ENCODE measurements at places on chromosomes 1 and 21.

GRCh38 chr1:161083748-161084596 lies 5.4 kb downstream of the NECTIN4 start:
- no peak for DNase-seq

GRCh38 chr1:157099633-157100009 lies at the start of gene ETV3L:
Gene ETV3L (minus strand): TSS chr1:157099808. CDS start chr1:157099523, 285 bp downstream.
- DNase-seq = no peak

- DNase-seq = no peak
These were observed 3.6 kb downstream of the COL9A2 start for GRCh38 chr1:40313329-40313957.

DNA sequence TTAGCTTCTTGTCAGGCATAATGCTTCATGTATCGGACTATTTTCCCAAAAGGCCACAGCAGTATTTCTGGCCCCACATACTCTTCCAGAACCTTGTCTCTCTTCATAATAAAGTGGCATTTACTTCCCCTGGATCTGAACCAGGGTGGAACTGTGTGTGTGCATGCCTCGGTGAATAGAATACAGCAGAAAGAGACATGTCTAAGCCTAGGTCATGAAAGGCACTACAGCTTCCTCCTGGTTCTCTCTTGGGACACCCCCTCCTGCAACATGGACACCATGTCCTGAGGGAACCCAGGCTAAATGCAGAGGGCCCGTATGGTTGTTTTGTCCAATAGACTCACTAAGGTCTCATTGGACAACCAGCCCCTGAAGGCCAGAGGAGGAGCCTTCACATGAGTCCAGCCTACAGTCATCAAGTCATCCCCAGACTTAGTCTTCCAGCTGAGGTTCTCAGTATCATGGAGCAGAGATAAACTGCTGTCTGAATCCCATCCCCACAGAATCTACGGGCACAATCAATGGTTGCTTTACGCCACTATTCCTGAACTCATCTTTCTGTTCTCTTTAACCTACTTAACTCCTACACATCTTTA lies 35.0 kb downstream of the USP24 start:
- DNase-seq = no peak

DNA sequence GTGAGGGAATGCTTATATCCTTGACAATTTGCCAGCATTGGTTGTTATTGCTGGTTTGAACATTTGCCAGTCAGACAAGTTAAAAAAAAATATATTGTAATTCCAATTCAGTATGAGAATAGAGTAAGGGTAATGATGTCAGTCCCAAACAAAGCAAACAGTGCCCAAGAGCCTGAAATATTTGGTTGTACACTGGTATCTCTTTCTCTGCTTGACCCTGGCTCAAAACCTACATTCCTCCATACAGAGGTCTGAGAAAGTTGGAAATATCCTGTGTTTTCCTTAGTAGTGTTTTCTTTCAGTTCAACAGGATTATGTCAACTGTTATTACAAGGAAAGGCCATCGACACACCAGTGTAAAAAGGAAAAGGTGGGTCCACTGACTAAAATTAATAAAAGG lies 145.6 kb downstream of the MRPL39 start:
- DNase-seq = peak; percentile 37

DNA sequence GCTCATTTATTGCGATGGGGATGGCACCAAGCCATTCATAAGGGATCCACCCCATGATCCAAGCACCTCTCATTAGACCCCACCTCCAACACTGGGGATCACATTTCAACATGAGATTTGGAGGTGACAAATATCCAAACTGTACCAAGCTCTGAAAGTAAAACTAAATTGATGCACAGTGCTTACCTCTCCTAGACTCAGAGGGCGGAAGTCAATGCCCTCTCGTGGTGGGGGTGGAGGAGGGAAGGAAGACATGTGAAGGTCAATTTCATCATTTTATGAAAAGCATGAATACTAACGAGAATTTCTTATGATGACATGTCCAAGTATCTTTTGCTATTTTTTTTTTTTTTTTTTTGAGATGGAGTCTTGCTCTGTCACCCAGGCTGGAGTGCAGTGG lies 120.0 kb downstream of the PGBD5 start:
- DNase-seq = no peak

DNA sequence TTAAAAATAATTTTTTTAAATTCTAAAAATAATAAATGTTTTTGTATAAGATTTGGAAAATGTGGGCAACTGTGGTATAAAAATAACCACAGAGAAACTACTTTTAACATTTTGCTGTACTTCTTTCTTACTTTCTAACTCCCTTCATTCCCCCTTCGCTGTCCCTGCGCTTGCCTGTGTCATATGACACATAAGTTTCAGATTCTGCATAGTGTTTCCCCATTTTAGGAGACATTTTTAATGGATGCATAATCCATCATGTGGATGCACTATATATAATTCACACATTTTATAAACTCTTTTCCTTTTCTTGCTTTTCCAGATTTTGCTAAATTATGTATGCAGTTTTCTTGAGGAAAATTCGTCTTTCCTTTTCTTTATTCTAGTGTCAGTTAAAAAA lies 16.3 kb downstream of the ATG4C start:
- no peak for DNase-seq

- DNase-seq = no peak
These were observed 10.5 kb downstream of the C1orf167 start for GRCh38 chr1:11772458-11772857.

DNA sequence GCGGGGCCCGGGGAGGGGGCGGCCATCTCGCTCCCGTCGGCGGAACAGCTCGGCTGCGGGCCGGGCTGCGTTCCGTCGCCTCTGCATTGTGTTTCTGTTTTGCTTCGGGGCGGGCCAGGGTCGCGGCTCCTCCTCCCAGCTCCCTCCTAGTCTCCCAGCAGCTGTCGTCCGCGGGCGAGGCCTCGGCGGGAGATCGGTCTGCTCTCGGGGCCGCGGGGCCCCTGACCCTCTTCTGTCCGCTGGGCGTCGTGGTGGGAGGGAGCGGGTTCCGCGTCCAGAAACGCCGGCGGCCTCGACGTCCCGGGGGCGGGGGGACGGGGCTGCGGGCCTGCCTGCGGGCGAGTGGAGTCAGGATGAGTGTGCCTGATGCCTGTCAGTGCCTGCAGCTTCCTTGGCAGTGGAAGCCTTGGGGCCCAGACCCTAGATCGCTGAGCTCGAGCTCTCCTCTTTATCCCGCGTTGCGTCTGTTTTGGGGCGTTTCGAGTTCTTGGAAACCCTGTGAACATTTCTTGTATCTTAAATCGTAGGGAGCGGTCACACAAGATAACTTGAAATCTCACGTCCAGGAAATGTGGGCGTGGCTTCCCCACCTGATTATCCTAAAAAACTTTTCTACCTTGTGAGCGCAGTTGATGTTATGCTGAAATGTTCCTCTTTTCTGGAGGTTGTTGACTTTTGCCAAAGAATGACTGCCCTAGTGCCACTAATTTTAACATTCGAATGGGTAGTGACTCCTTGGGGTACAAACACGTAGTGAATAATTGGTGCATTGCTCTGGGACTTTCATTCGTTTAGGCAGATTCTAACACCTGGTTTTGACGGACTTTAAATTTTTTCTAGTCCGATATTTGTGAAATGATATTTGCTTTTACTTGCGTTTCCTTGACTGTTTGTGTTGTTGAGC lies 676 bp downstream of the MORC3 start:
- DNase-seq = peak; percentile 68

- peak; percentile 23 for DNase-seq
These were observed 20.5 kb downstream of the KNCN start for GRCh38 chr1:46530791-46531409.

DNA sequence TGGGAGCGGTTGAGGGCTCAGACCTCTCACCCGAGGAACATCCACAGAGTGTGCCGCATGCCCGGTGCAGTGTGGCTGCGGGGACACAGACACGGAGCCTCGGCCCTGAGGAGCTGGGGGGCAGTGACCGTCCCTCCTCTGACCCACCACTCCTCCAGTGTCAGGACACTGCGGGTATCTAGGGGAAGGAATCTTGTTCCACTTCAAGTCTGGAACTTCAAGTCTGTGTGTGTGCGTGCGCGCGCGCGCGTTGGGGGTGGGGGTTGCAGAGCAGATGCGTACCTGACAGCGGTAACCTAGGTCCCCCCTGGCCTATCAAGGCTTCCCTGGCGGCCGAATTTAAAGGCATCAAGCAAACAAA lies 17.3 kb downstream of the PCSK9 start:
- no peak for DNase-seq

DNA sequence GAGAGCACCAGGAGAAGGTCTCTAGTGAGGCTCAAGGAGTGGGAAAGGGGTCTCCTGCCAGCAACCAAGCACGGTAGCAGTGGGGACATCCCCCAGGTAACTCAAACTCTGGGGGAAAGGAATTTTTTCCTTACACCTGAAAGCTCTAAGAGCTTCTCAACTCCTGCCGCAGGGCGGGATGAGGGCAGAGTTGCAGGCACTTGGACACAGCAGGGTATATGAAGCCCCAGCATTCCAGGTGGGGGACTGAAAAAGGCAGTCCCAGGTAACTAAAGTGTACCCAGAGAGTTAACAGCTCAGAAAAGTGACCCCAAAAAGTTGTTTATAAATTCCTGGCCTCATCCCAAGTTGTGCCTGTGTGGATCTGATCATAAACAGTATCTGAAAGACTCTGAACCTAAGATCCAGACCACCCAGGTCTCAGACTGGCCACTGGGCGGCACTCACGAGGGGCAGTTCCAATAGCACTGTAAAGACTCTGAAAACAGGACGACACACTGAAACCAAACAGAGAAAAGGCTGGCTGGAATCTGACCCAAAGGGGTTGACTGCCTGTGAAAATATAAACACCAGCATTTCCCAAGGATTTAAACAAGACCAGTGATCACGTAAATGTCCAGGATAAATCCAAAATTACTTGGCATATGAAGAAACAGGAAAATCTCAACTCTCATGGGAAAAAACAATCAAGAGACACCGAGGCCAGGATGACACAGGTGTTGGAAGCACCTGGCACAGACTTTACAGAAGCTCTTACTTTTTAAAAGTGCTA lies 47.5 kb downstream of the HSF2BP start:
- DNase-seq = no peak

GRCh38 chr1:44318097-44319088 lies 36.7 kb downstream of the ERI3 start:
- peak; percentile 22 for DNase-seq

- DNase-seq = no peak
These were observed 20.4 kb downstream of the THAP3 start for GRCh38 chr1:6645018-6645417.

DNA sequence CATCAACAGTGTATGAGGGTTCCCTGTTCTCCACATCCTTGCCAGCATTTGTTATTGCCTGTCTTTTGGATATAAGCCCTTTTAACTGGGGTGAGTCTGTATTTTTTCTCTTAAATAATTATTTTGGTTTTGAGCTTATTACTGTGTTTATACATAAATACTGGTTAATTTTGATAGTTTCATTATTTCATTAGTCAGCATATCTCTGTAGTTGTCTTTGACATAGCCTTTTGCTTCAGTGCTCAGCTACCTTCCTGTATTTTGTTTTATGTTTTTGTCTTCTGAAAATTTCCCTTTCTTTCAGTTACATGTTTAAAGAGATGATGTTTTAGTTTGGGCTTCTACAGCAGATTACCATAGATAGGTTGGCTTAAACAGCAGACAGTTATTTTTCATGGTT lies 138.1 kb downstream of the XPR1 start:
- DNase-seq = no peak

- DNase-seq = no peak
These were observed 724 bp upstream of the CALML6 start for GRCh38 chr1:1914101-1914970.

GRCh38 chr1:165452336-165453130 lies 7.6 kb upstream of the RXRG start:
- DNase-seq = no peak

- DNase-seq = peak; percentile 7
These were observed 18.1 kb downstream of the LRIF1 start for GRCh38 chr1:110945626-110946025.

DNA sequence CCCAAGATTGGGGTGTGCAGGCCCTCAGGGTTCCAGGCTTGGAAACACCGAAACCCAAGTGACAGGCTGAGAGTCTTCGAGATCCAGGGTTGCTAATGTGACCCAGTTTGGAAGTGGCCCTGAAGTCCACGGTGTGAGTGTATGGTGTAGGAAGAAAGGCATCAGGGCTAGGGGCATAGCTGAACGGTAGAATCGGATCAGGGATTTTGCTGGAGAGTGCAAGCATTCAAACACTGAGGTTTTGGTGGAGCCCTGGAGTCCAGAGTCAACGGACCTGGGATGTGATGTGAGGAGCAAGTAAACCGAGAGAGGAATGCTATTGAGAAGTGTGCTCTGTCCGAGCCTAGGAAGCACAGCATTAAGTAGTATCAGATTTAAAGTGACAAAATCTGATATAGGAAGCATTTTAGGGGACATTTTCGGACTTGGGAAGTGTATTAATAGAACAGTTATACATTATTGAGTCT lies 958 bp downstream of the NFYC start:
- no peak for DNase-seq

- DNase-seq = no peak
These were observed 560 bp downstream of the PLEKHM2 start for GRCh38 chr1:15684468-15685291.

DNA sequence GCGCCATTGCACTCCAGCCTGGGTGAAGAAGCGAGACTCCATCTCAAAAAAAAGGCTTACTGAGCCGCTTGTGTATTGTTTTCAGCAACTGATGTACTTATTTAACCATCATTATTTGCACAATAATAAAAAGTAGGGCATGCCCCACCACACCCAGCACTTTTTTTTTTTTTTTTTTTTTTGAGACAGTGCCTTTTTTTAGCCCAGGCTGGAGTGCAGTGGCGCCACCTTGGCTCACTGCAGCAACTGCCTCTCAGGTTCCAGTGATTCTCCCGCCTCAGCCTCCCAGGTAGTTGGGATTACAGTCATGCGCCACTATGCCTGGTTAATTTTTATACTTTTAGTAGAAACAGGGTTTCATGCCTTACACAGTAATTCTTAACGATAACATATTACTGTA lies 12.2 kb upstream of the TRNAU1AP start:
- no peak for DNase-seq

DNA sequence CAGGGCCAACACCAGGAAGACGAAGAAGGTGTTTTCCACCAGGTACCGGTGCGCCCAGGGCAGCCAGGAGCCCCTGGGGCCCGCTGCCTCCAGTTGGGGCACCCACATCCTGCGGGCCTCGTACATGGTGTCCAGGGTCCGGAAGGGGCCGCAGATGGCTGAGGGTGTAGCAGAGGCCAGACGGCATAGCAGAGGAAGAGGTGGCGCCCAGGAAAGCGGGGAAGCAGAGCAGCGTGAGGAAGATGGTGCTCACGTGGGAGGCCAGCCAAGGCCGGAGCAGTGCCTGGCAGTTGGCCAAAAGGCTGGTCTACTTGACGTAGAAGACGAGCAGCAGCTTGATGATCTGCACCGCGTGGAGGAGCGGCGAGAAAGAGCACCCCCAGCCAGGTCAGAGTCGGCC lies 40.4 kb downstream of the ZNF691 start:
- no peak for DNase-seq

GRCh38 chr1:243940451-243940850 lies 90.4 kb upstream of the AKT3 start:
- no peak for DNase-seq

- peak; percentile 28 for DNase-seq
These were observed 497 bp upstream of the FUCA1 start for GRCh38 chr1:23868557-23869016.

DNA sequence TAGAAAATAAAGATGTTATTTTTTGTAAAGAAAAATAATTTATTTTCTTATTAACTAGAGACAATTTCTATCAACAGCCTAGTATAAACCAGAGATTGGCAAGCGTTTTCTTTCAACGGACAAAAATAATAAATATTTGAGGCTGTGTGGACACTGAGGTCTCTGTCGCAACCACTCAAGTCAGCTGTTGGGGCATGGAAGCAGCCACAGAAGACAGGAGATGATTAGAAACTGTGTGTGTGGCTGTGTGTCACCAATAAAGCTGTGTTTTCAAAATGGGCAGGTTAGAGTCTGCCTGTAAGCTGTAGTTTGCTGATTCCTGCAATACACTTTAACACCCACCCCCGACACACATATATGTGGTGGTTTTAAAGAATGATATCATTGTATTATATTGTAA lies 200.6 kb upstream of the HMCN1 start:
- DNase-seq = no peak

All from NCI-H226 (cell line).